Aorta (tissue), 5 donors: ENCODE measurements at places on chromosomes 6 and 20. TPM values are rescaled to one million over a fixed set of nuclear protein-coding genes. Genes with fewer than 3 reads are reported as not detected.

DNA sequence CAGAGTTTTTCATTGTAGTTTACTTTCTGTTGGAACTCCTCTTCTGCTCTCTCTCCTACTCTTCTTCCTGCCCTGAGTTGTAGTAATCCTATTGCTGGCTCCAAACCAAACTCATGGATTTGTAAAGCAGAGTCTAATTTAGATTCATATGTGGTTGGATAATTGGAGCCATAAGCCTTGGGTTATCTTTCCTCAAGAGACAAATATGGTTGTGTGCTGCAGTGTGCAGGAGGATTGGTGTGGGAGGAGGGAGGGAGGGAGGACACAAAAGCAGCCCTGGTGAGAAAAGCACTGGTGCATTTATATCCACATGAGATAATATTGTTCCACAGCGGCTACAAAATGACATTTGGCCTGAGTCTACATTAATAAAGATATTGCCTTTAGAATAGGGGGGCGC is 4.2 kb downstream of the HLA-G start:
- no peak for DNase-seq

GRCh38 chr6:141598487-141598886 is 534.2 kb upstream of the GJE1 start:
- no peak for DNase-seq

- no peak for DNase-seq
Measured at GRCh38 chr6:7331452-7331851, 18.5 kb upstream of the SSR1 start.

Gene HLA-G
- 0.29 TPM for total RNA-seq

DNA sequence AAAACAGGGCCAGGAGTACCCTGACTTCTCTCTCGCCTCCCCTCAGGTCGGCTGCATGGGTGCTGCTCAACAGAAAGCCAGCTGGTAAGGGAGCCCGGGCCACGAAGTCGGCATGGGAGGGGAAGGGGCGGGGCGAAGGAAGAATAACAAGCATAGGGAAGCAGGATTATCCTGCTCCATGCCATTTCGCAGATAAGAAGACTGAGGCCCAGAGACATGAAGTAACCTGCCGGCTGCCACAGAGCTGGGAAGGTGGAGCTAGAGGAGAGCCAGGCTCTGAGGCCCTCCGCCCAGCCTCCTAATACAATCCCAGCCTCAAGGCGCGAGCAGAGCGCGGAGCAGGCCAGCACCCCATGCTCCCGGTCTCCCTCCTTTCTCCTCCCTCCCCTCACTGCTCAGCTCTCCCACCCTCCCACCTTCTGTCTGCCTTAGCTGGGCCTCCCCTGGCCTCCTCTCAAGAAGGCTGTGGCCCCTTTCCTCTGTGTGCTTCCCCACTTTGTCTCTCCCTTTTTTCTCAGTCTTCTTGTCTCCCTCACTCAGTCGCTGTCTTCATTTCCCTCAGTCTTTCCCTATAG is 13.2 kb upstream of the HMGA1 start:
- no peak for DNase-seq
